Pancreas (tissue), 10 donors: ENCODE measurements at places on chromosomes 7 and 10.

DNA sequence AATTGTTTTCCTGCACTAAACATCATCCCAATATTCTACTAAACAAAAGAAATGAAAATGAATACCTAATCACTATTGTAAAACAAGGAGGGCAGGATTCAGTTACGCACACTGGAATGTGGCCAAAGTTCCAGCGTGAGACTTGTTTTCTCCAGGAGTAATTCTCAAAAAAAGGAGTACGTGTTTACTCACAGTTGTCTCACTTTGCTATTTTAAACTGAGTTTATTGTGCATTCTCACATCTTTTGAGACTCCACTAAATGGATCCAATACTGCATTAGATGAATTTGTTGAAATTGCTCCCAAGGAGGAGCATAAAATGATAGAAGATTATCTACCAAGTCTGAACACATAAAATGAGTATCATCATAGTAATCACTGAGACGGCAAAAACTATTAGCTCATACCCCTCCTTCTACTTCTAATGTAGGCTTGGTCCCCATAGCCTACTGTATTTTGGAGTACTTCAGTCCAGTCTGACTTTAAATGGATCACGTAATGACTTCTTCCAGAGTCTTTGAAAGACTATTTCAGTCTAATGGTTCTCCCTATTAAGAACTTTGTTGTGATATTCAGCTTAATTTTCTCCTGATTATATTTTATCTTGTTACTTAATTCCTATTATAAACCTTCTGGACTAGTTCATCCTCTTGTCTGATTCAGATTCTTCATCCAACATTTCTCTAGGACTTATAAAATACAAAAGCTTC, 3.8 kb downstream of the GRM3 start:
- no peak for DNase-seq

DNA sequence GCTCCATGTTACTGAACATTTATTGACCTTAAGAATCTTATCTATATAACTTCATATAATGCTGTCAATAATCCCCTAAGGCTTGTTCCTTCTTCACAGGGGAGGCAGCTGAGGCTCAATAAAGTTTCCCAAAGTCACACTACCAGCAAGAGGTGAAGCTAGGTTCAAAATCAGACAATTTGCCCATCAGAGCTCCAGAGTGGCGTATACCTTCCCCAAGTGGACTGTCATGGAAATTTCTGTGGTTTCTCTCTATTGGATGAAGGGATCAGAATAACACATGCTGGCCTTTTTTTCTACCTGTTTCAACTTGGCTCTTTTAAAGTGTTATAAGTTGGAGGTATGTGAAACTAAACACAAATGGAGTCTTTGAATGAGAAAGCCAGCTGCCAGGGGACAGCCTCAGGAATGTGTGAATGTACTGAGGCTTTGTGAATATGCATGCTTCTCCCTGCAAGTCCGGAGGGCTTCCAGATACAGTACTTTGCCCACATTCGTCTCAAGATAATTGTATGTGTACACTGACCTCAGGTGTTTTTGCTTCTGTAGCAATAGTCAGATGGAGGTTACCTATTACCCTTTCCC, 656.3 kb upstream of the CELF2 start:
- no peak for DNase-seq

DNA sequence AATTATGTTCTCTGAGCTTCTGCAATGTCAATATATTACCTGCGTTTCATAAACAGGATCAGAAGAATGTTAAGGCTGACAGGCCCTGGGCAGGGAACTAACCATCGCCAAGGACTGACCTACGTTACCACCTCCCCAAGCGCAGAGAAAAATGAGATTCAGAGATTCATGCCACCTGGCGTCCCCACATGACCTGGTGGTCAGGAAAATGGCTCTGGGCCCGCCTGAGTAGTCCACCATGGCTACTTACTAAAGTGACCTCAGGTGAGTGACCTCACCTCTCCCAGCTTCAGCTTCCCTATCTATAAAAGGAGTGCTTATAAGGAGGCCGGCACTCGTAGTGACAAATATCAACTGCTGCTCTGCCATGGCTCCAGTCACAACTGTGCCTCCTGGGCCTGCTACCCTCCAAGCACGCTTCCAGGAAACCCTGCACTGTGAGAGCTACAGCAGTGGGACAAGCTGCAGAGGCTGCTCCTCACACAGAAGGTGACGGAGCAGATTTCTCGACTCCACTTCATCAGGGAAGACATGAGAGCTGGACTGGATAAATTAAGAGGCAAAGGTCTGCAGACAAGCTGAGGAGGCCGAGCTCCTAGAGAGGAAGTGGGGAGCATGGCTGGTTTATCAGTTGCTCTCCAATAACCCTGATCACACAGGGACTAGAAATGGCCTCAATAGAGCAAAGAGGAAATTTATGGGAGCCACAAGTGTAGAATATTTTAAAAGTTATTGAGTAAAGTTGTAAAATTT, 103.0 kb downstream of the RNF216 start:
- no peak for DNase-seq

- DNase-seq, result no peak
Observed at GRCh38 chr7:36742911-36743775, 18.8 kb upstream of the AOAH start.

DNA sequence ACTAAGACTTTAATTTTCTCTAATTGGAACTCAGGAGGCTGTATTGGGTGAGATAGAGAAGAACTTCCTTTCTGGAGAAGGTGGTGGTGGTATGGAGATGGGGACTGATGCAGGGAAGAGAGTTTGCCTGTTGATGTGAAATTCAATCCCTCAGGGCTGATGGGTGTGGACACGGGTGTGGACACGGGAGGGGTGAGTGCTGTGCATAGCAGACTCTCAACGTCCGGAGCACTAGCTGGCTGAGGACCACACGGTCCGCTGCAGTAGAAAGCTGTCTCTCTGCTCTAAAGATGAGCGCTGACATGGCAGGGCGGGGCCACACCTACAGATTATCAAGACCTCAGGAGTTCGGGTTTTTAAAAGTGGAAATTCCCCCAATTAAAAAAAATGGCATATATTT, 148.5 kb upstream of the PITRM1 start:
- DNase-seq, result no peak
